ENCODE measurements at places on chromosomes 5 and 9. TPM values are rescaled to one million over a fixed set of nuclear protein-coding genes. Genes with fewer than 3 reads are reported as not detected.

DNA sequence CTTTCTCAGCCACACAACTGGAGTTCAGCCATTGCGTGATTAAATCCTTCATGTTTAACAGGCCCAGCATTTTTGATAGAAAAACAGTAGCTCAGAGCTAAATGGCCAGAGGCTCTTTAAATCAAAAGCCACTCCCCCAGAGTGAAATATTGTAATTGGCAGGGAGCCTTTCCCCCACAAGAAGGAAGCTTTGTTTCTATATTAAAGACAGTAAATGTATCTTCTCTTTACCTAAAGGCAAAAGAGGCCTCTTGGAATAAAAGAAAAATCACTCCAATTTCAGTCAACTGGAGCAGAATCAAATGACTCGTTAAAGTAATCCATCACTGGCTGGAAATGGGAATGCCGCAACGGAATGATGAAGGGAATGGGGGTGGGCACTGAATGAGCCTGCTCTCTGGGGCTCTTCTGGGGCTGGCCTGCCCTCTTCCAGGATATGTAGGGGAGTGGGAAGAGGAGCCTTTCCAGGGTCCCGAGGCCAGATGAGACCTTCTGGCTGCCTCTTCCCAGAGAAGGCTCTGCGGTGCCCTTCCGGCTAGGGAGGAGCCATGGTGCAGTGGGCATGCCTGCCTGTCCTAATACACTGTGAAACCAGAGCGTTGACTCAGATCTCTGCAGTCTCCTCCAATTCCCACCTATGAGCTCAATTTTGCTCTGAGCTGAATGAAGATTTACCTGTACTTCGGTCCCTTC, 45.2 kb downstream of the ANKDD1B start:
- peak overlapping the region; percentile 76 for H3K27ac ChIP-seq
- no peaks in the 10 kb centered on the region for H3K4me1 ChIP-seq
- H3K27me3 ChIP-seq = no peaks in the 10 kb centered on the region
- no peak for DNase-seq
- H3K36me3 ChIP-seq = no peaks in the 10 kb centered on the region
- H3K4me3 ChIP-seq = peak overlapping the region; percentile 45

DNA sequence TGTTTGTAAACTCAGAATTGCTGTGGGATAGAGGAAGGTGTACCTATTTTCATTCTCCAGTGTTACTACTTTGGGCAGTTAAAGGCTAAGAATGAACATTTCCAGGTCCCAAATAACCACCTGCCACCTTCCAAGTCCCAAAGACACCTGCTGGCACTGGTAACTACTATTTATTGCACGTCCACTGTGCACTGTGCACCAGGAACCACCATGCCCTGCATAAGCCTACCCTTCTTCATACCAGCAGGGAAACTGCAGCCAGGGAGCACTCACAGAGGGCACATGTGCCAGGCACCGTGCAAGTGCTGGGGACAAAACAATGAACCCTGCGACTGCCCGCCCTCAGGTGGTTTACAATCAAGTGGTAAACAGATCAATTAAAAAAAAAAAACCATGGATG, 34.9 kb downstream of the RAPGEF1 start:
- no peaks in the 10 kb centered on the region for H3K27me3 ChIP-seq
- H3K36me3 ChIP-seq = no peaks in the 10 kb centered on the region
- H3K27ac ChIP-seq = no peak overlapping the region
- H3K4me1 ChIP-seq = peaks cover 8% of the 10 kb centered on the region
- no peak for DNase-seq

- no peak overlapping the region for H3K4me3 ChIP-seq
- no peaks in the 10 kb centered on the region for H3K36me3 ChIP-seq
- no peak overlapping the region for H3K27ac ChIP-seq
- DNase-seq = no peak
- no peaks in the 10 kb centered on the region for H3K27me3 ChIP-seq
- no peaks in the 10 kb centered on the region for H3K4me1 ChIP-seq
Observed at GRCh38 chr9:75019654-75020053, 8.4 kb downstream of the CARNMT1 start.

DNA sequence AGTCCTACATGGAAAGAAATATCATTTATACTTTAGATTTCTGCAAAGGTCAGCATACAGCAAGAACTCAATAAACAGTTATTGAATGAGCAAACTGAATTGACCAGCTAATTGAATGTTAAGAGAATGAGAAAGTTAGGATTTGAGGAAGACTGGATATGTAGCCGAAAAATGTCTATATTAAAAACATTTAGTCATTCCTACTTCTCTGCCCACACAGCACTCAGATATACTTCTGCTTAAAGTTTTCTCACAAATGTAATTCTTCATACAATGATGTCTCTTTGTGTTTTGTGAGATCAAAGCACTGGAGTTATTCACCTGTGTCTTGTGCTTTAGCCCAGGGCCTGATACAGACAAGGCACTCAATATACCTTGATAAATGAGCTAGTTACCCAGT, 188.6 kb downstream of the PARP8 start:
- H3K27me3 ChIP-seq = no peaks in the 10 kb centered on the region
- H3K4me1 ChIP-seq = no peaks in the 10 kb centered on the region
- no peak overlapping the region for H3K27ac ChIP-seq
- DNase-seq = no peak

GRCh38 chr9:19386502-19387044, 6.5 kb upstream of the RPS6 start:
- H3K4me3 ChIP-seq = no peak overlapping the region
- no peaks in the 10 kb centered on the region for H3K36me3 ChIP-seq
- no peaks in the 10 kb centered on the region for H3K27me3 ChIP-seq
- no peak for DNase-seq
- H3K4me1 ChIP-seq = no peaks in the 10 kb centered on the region
- H3K27ac ChIP-seq = no peak overlapping the region

DNA sequence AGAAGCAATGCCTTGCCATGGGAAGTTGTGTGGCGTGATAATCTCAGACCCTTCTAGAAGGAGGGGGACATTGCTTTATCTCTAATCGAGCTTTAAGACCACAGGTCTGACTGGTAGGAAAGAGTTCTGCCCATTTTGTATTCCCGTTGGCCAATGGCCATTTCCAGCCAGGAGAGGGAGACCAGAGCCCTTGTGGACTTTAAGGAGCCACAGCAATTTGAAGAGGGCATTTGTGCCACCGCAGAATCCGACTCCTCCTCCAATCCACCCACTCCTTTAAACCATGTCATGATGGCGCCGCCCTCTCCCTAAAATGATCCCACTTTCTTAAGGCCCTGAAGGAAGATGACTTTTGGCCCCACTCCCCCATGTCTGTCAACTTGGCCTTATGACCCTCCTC, 560.5 kb upstream of the ADAMTS16 start:
- no peaks in the 10 kb centered on the region for H3K4me1 ChIP-seq
- no peak overlapping the region for H3K27ac ChIP-seq
- H3K27me3 ChIP-seq = no peaks in the 10 kb centered on the region

- no peaks in the 10 kb centered on the region for H3K27me3 ChIP-seq
- no peaks in the 10 kb centered on the region for H3K4me1 ChIP-seq
- no peak overlapping the region for H3K4me3 ChIP-seq
- DNase-seq = no peak
Observed at GRCh38 chr5:8093669-8094068, 224.7 kb downstream of the MTRR start.

- H3K27ac ChIP-seq = peak overlapping the region; percentile 92
- peak; percentile 85 for DNase-seq
- H3K4me3 ChIP-seq = peak overlapping the region; percentile 64
- H3K27me3 ChIP-seq = no peaks in the 10 kb centered on the region
- peaks cover 46% of the 10 kb centered on the region for H3K4me1 ChIP-seq
- no peaks in the 10 kb centered on the region for H3K36me3 ChIP-seq
Observed at GRCh38 chr9:121744002-121744686, 92.7 kb downstream of the DAB2IP start.

Gene ZFP37
- 2.9 TPM for total RNA-seq

Gene CCDC187
- total RNA-seq = not detected

Gene C5orf22
- total RNA-seq = 17.4 TPM

Measured in breast epithelium (tissue), 4 donors.